Urinary bladder (tissue), 4 donors: ENCODE measurements at places on chromosomes 16 and 17. TPM values are rescaled to one million over a fixed set of nuclear protein-coding genes. Genes with fewer than 3 reads are reported as not detected.

The TPSD1 gene
- 1.1 TPM for total RNA-seq

The SLFN12L gene
- total RNA-seq: 3.6 TPM

The KRT33B gene
- total RNA-seq: not detected

The MYADML2 gene
- 0.42 TPM for total RNA-seq

The GPRC5C gene
- total RNA-seq: 27.0 TPM

DNA sequence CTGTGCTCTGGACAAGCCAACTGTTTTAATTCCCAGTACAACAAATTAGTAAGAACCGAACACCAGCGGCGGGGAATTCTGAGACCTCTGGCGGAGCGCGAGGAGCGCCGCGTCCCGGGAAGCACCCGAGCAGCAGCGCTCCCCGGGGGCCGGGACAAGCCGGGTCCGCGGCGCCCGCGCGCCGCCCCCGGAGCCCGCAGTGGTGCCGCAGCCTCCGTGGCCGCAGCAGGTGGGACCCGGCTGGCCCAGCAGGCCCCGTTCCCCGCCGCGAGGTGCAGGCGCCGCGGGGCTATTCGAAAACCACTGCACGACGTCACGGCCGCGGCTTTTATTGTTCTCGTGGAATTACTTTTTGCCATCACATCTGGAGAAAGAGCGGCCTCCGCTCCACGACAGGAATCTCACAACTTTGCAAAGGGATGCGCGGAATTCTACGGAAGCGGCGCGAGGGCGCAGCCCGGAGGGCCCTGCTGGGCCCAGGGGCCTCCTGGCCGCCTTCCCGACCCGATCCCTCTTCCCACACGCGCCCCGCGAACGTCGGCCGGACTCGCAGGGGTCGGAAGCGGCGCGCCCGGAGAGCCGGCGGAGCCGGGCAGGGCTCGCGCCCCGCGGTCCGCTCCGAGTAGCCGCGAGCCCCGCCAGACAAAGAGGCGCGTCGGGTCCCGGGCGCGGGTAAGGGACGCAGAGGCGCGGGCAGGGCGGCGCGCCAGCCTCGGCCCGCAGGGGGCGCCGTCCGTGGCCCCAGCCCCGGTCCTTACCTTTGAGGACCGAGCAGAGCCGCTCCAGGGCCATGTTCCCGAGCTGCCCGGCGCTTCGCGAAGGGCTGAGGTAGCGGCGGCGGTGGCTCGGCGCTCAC is 696 bp downstream of the NETO2 start:
- no peak for DNase-seq

GRCh38 chr16:27853651-27854050 is 209.9 kb downstream of the GSG1L start:
- DNase-seq: no peak

DNA sequence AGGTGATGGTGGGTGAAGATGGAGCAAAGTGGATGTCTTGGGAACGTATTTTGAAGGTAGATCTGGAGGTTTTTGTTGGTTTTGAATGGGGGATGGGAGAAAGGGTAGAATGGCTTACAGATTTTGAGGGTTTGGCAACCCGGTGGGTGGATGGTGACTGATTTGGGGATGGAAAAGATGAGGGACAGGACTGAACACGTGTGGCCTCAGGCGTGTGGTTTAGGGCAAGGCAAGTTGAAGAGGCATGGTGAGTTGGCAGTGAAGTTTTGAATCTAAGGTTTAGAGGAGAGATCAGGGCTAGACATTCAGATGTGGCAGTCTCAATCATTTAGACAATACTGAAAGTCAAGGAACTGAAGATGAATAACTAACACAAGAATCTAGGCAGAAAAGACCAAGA is 5.0 kb upstream of the DCTPP1 start:
- no peak for DNase-seq

DNA sequence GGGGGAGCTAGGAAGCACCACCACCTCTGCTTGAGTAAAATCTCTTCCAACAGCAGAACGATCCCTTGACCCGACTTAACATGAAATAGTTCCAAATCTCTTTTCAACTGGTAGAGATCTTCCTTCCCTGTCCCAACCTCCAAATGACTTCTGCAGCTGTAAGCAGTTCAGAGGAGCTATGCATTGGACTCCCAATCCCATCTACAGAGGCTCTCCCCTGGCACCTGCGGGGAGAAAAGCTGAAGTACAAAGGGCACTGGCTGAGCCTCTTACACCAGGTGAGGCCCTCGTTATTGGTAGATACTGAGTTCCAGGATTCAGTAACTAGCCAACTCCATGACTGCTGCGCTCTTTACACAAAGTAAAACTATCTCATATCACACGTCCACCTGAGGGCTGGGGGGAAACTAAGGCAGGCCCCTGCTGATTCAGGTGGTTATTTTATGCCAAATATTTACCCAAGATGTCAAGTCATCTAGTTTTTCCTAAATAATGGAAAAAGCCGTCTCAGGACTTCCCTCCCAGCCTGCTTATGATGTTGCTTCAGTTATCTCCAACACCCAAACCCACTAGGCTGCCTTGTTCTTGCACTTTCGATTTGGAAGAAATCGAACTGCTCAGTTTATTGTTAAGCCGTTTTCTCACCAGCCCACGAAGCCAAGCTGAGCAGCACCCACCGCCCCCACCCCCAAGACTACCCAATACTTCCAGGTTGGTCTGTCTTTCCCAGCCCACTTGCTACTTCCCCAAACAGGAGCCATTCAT is 3.2 kb downstream of the ACTG1 start:
- no peak for DNase-seq

DNA sequence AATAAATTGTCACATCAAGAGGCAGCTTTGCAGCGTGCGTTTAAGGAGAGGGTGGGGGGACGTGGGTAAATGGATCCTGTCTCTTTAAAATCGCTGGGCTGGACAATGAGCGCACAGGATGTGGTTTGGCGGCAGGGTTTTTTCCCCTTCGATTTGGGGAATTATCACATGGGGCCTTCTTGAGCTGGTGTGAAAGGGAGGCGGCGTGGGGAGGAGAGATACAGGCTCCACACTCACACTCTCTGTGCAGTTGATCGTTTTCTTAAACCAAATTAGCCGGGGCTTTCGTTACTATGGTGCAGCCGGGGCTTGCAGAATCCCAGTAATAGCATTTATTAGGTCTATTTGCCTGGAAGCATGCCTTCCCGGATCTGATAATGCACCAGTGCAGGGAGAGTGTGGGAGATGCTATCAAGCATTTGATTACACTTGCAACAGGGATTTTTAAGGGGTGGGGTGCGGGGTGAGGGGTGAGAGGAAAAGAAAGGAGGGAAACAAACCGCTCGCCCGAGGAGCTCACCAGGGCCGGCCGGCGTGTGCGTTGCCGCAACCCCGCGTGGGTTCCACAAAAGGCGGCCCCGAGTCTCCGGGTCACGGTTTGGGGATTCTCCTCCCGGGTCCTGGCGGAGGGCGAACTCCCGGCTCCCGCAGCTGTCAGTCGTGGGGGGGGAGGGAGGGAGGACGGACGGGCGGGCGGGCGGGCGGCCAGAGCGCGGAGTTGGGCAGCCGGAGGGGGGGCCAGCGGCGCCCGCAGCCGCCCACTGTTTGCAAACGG is 58.8 kb upstream of the GSE1 start:
- DNase-seq: no peak

DNA sequence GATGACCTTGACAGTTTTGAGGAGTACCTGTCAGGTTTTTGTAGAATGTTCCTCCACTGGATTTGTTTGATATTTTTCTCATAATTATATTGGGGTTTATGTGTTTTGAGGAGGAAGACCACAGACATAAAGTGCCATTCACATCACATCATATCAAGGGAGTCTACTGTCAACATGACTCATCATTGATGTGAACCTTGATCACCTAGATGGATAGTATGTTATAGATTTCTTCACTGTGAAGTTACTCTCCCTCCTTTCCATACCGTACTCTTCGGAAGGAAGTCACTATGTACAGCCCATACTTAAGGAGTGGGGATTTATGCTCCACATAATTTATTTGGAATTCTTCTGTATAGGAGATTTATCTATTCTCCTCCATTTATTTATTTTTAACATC is 23.2 kb downstream of the PRSS54 start:
- no peak for DNase-seq

DNA sequence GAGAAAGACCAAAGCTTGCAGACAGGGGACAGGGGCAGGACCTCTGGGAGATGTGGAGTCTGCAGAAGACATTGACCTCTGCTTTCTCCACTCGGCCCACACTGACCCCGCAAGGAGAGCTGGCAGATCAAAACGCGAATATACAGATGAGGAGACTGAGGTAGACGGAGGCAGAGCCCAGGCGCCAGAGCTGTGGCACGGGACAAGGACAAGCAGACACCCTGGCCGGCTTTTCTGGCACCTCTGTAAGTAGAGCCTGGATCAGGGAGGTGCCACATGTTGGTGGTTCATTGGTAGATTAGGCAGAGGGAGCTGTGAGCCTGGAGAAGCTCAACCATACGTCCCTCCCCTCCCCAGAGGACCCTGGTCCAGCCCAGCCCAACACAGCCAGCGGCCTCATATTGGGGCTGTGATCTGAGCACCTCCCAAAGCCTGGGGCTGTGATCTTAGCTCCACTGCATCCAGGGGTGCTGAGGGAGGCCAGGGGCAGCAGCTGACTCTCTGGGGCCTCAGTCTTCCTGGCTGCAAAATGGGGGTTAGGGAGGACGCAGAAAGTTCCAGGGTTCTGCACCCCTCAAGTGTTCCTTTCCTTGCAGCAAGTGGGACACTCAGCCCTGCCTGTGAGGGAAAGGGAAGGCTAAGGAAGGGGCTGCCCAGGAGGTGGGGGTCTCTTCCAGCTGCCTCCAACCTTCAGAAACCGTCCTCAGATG is 4.0 kb downstream of the NATD1 start:
- no peak for DNase-seq

DNA sequence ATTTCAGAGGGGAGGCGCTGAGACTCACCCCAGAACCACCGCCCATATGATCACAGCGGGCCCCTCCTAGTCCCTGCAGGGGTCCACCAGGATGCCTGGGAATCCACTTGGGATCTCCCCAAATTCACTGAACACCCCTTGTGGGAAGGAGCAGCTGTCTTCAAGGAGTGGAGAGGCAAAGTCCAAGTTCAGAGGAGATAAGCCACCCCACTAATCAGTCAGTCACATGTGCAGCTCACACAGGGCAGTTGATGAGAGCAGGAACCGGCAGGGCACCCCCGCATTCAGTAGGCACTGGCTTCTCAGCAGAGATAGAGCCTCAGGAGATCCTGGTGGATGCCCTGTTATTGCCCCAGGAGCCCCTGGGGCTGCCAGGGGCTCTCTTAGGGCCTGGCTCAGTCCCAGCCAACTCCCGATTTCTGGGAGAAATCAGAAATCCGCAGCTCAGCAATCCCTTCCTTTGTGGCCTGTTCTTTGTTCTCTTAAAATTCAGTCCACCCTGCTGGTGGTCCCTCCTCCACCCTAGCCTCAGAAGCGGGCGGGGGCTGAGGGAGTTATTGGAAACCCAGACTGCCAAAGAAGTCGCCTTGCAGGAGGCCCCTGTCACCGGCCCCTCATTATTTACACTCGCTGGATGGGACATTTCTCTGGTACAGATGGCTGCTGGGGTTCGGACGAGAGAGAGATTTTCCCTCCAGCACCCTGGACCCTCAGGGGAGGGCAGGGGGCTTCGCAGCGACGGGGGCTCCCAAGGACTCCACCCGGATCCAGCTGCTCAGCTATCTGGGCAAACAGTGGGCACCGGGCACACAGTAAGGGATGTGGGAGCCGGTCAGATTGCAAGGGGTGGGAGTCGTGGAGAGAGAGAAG is 1.8 kb downstream of the CDC42EP4 start:
- no peak for DNase-seq

DNA sequence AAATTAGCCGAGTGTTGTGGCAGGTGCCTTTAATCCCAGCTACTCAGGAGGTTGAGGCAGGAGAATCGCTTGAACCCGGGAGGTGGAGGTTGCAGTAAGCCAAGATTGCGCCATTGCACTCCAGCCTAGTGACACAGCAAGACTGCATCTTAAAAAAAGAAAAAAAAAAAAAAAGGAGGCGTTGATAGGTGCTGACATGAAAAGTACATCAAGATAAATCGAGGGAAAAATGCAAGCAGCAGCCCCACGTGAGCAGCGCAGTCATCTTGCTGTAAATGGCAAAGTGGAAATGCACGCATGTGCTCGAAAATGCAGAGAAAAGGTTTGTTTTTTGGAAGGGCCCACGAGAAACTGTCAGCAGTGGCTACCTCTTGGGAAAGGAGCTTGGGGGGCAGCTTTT is 20.9 kb downstream of the MXRA7 start:
- DNase-seq: no peak

DNA sequence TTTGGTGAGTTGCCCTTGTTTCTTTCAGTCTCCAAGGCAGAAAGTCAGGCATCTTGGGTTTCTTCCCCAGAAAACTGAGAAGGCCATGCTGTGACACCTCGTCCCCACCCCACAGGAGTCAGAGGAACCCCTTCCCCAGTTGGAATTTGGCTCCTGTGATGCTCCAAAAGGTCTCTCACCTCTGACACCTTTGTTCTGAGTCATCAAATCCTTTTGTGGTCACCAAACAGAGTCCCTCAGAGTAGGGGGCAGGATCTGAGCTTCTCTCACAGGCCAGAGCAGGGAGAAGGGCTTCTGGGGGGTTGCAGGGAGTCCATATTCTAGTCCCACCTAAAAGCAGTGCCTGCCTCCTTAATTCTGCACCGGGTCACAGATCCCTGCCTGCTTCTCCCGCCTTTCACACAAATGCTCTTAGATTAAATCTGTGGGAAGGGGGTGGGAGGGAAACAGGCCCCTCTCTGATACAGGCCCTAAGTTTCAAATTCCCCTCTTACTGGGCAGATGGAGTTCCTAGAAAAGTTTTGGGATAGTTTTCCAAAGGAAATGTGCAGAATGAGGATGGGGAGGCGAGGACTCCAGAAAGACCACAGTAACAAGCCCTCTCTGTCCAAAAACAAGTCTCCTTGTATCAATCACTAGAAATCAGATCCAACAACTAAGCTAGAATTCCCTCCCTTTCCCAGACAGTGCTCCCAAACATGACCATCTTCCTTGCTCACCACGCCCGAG is 1.3 kb downstream of the PHOSPHO1 start:
- DNase-seq: no peak

DNA sequence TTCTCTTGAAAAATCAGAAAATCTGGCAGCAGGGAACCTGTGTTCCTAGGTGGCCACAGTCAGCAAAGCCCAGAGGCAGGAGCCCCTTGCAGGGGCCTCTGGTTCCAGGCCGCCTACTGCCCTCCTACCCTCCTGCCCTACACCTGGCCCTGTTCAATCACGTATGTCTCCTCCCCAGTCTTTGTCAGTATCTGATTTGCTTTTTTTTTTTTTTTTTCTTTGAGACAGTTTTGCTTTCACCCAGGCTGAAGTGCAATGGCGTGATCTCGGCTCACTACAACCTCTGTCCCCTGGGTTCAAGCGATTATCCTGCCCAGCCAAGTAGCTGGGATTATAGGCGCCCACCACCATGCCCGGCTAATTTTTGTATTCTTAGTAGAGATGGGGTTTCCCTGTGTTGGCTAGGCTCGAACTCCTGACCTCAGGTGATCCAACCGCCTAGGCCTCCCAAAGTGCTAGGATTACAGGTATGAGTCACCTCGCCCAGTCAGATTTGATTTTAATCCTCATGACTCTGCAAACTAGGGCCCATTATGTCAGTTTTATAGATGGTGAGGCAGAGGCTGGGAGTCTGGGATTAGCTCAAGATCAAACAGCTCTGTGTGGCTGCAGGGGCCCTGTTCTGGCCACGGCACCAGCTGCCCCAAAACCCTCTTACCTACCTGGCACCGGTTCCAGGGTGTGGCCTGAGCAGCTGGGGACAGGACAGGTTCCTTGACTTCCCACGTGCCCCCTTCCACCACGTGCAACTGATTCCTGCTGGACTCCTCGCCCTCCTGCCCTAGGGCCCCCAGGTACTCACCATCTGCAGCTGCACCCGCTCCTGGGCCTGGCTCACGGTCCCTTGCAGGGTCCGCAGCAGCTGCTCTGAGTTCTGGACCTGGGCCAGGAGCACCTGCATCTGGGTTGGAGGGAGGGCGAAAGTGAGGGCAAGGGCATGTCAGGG is 14.7 kb downstream of the RABEP2 start:
- no peak for DNase-seq

- DNase-seq: no peak
These were observed 349.1 kb downstream of the SEC14L1 start for GRCh38 chr17:77489893-77490255.
